Brain pericyte (primary cell): ENCODE measurements at places on chromosomes 11 and 22.

DNA sequence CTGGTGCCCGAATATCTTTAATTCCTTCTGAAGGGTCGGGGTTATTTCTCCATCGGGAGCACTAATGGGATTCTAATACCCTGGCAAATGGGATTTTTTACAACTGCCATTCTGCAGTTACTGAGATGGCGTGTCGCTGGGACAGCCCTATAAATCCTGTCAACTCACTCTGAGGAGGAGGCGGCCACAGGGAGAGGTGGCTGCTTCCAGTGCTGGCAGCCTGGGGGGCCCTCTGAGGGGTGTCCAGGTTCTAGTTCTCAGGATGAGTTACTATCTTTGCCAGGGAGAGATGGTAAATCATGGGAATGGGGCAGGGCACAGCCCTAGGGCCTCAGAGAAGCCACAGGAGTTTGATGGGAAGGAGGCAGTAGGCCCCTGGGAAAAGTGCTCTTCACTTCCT, 135.9 kb downstream of the NTM start:
- no peak for DNase-seq

DNA sequence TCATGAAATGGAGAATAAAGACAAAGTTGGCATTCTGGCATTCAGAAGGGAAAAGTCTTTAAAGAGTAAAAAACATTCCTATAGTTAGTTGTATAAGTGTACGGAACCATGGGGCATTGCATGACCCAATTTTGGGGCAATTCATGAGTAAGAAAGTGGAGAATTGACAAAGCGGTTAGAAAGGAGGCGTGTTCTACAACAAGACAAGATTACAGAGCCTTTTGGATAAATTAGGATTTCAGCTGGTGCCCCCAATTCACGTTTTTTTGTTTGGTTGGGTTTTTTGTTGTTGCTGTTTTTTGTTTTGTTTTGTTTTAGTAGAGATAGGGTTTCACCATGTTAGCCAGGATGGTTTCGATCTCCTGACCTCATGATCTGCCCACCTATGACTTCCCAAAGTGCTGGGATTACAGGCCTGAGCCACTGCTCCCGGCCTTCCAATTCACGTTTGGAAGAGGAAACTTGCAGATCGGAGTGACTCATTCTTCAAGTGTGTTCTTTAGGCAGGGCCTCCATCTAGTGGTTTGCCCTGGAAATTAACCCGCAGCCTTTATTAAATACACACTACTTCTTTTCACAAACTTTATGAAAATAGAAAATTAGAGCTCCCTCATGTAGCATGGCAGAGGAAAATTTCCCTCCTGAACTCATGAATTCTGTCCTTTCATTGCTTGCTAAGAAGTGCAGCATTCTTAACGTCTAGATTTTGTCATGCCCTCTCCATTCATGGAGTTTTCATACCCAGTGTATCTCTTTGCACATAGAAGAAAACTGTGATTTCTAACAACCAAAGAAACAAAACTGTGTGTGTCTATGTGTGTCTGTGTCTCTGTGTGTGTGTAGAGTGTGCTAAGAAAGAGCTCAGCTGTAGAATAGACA, 118.1 kb downstream of the BBOX1 start:
- DNase-seq = peak; percentile 15

- DNase-seq = no peak
Observed at GRCh38 chr22:19174106-19175025, 4.2 kb downstream of the SLC25A1 start.

DNA sequence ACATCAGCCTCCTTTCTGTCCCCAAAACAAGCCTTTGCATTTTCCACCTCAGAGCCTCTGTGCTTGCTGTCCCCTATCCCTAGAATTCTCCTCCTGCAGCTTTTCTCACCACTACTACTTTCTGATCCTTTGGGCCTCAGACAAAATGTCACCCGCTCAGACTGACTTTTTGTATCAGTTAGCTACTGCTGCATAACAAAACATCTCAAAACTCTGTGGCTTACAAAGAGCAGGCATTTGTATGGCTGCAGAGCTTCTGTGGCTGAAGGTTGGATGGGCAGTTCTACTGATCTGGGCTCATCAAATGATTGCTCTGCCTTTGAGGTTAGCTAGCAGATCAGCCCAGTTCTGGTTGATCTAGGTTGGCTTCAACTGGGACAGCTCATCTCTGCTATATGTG, 248.7 kb downstream of the MN1 start:
- DNase-seq = no peak

DNA sequence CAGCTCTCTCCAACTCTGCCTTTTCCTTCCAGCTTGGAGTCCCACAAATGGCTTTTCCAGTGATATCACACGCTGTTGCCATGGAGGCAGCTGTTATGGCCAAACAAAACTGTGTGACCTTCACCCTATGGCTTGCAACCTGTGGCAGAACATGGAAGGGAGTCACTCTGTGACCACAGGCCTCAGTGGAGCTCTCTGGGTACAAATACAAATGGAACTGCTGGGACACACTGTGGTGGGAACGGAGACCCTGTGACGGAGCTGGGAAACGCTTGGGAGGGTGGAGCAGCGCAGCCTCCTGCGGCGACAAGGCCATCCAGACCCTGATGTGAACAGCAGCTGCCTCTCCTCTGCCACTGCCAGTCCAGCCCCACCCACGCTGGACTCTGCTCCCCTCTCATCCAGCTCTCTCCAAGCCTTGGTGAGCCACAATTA, 162.5 kb downstream of the ETS1 start:
- no peak for DNase-seq

DNA sequence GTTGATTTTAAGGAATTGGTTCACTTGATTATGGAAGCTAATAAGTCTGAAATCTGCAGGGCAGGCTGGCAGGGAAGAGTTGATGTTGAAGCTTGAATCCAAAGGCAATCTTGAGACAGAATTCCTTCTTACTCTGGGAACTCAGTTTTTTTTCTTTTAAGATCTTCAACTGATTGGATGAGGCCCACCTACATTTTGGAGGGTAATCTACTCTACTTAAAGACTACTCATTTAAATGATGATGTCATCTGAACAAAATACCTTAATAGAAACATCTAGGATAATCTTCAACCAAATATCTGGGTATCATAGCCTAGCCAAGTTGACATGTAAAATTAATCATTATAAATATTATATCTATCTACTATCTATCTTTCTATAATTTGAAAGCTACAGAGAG, 163.2 kb downstream of the PGR start:
- DNase-seq = no peak

- DNase-seq = no peak
Observed at GRCh38 chr11:6012035-6012668, 5.4 kb upstream of the OR56A4 start.
